ENCODE measurements at places on chromosomes 2 and 18.

GRCh38 chr2:172296267-172297046, 130.9 kb upstream of the ITGA6 start:
- no peak for DNase-seq

- DNase-seq: no peak
These were observed 472.2 kb upstream of the DCC start for GRCh38 chr18:51867767-51868166.

DNA sequence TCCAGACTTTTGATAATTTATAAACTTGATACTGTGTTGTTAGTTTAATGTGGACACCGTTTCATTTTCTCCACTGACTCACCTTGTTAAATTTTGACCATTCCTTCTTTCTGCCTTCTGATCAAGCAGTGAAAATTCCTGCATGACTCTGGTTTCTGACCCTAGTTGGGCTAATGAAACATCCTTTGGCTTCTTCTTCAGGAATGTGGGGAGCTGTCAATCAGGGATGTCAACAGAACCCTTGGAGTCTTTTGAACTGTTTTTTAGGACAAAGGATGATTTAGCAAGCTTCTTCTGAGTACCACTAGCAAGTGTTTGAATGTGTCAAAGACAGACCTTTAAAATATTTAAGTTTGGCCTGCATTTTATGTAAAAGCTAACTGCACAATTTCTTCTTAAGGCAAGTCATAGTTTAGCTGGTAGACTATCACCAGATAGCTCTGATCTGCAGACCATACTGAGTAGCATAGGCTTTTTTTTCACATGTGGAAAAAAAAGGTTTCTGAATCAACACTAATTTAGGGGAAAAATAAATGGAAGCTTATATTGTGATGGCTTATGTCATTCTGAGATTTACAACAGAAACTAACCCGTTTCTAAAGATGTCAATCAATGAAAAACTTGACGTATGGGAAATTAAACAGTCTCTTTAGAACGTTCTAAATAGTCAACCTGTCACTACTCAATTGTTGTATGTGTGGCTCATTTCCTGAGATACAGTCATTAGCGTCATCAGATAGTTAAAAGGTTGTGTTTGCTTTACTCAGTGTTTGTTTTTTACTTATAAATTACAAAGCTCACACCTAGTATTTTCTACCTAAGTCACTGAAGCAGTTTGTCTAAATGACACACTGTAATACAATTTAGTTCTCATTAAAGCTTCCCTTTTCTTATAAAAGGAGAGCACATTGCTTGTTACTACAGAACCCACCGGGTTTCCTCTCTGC, 311.4 kb downstream of the PTPRM start:
- no peak for DNase-seq

GRCh38 chr2:10269291-10269690, 33.4 kb upstream of the HPCAL1 start:
- no peak for DNase-seq

DNA sequence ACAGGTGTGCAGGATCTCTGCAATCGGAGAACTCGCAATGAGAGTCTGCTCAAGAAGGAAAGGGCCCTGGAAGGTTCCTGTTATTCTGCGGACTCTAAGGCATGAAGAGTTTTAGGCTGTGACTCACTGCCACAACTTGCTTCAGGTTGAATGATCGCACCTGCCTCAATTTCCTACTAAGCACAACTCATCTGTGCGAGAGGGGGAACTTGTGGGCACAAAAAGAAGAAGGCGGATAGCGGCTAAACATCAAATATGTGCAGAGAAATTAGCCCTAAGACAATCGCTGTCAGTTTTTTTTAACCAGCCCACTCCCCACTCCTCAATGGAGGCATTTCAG, 14.0 kb upstream of the CREG2 start:
- DNase-seq: no peak

- DNase-seq: no peak
These were observed 66.6 kb downstream of the ZBTB7C start for GRCh38 chr18:48342581-48342980.

DNA sequence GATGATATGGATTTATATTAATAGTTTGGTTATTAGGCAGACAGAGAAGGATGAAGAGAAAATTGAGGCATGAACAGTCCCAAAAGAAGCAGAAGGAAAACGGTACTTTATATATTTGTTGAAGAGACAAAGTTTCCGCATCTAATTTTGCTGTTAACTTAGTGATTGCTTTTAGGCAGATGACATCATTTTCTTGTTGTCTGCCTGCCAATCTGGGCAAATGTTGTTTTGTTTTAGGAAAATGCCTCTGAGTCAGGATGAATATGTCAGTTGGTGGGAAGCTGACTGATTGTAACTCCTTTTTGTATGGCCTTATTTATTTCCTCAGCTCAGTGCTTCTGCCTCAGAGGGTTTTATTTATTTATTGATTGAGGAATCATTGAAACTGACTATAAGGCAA, 52.5 kb upstream of the CAVIN2 start:
- DNase-seq: no peak

DNA sequence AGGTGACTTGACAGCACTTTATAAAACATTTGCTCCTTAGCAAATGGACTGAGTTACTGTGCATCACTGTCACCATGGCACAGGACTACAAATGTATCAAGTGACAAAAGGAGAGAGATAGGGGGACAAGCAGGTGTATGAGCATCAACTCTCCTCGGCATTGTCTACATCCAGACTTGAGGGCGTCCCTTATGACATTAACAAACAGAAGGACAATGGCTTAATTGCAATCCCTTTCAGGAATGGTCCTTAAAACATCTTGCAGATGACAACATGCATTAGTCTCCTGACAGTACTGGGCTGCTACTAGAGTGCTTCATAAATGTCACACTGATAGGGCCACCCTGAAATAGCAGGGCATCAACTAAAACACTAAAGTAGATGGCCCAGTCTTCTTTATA, 198.8 kb downstream of the PDE1A start:
- no peak for DNase-seq

GRCh38 chr2:207194028-207194427, 28.3 kb upstream of the KLF7 start:
- DNase-seq: no peak

GRCh38 chr2:27671235-27671634, 7.5 kb downstream of the SLC4A1AP start:
- DNase-seq: no peak

- DNase-seq: no peak
These were observed 46.7 kb downstream of the ANO7 start for GRCh38 chr2:241234962-241235740.

GRCh38 chr2:169107645-169108044, 38.3 kb downstream of the DHRS9 start:
- DNase-seq: no peak

DNA sequence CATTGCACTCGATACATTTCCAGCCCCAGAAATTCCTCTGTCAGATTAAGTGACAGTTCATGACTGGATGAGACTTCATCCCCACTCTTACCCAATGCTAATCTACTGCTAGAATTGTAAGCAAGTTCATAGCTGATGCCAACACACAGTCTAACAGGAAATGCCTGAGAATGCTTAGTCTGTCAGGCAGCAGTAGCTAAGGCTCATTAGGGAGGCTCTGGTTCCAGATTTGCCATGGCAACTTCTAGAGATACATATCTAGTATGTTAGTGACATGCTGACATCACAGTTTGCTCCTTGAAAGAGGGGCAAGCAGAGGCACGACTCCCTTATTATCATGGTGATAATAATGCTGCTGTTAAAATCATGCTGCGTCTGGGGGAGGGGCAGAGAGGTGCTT, 198.4 kb downstream of the RBM43 start:
- DNase-seq: no peak

DNA sequence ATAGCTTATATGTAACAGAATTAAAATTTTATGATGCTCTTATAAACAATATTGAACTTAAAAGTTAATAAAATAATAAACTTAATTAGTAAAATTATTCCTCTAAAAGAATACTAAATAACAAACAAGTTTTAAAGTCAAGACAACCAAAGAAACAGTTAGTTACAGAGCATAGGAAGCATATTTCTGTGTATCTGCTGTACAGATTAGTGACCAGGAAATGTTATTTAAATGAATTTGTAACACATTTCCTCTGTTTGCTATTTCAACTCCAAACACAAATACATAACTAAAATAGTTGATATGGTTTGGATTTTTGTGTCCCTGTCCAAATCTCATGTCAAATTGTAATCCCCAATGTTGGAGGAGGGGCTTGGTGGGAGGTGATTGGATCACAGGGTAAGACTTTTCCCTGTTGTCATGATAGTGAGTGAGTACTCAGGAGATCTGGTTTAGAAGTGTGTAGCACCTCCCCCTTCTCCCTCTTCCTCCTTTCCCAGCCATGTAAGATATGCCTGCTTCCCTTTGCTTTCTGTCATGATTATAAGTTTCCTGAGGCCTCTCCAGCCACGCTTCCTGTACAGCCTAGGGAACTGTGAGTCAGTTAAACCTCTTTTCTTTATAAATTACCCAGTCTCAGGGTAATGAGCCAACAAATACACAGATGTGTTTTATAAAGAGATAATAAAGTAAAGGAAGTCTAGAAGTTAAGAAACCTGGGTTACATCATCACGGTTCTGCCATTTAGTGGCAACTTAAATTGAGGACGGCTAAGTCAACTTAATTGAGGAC, 51.8 kb downstream of the ROCK2 start:
- DNase-seq: no peak

DNA sequence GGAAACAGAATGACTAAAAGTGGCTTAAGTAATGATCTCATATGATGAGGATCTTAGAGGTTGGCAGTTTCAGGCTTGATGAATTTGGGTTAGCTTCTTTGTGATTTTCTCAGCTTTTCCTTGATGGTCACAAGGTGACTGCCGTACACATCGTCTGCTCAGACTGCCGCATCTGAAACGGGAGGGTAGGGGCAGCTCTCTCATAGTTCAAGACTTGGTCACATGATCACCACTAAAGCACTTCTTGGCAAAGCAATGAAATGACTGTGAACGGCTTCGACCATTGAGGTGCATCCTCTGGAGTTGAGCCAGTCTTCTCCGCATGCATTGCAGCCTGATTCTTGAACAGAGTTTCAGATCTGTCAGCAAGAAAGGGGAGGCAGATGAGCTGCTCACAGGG, 43.8 kb downstream of the LPIN1 start:
- no peak for DNase-seq

GRCh38 chr18:67730886-67731285, 214.4 kb upstream of the DSEL start:
- no peak for DNase-seq

- DNase-seq: no peak
These were observed 191.8 kb downstream of the FTCDNL1 start for GRCh38 chr2:199659207-199659606.

DNA sequence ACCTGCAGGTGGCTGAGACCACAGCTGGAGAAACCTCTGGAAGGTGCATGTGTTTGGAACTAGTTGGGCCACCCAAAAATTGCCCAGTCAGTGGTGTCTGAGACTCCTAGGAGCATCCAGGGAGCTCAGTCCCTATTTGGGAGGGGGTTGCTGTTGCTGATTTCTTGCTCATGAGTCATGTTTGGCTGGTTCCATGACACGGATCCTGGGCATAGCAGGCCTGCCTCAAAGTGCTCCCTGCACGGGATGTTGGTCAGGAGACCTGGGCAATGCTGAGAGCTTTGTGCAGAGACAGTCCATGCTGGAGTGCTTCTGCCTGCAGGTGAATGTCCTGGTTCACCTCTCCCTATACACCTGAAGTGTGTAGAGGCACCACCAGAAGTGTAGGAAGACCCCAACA, 194.2 kb downstream of the GLI2 start:
- DNase-seq: no peak
